Natural killer cell (primary cell): ENCODE measurements at places on chromosomes 12 and 14. TPM values are rescaled to one million over a fixed set of nuclear protein-coding genes. Genes with fewer than 3 reads are reported as not detected.

The PPM1H gene
- total RNA-seq, result 2.1 TPM

The CDK17 gene
- 199 TPM for total RNA-seq

The GPR137C gene
- 0.57 TPM for total RNA-seq

The APOF gene
- total RNA-seq, result not detected

The ERGIC2 gene
- total RNA-seq, result 46.9 TPM

The MTERF2 gene
- 24.0 TPM for total RNA-seq

The DCN gene
- total RNA-seq, result not detected

The REP15 gene
- not detected for total RNA-seq

The RAPGEF3 gene
- 0.73 TPM for total RNA-seq

The SUSD6 gene
- total RNA-seq, result 119 TPM

The FAIM2 gene
- 0.09 TPM for total RNA-seq
